ENCODE measurements at places on chromosomes 6 and 20. TPM values are rescaled to one million over a fixed set of nuclear protein-coding genes. Genes with fewer than 3 reads are reported as not detected.

The CALHM5 gene
- 0.05 TPM for total RNA-seq

The SCRT2 gene
- total RNA-seq: not detected

The ME1 gene
- 40.5 TPM for total RNA-seq

The ADGRG6 gene
- 67.9 TPM for total RNA-seq

The XKR7 gene
- total RNA-seq: not detected

The ADGRF5 gene
- total RNA-seq: 0.17 TPM

The NHLRC1 gene
- not detected for total RNA-seq

The PCMTD2 gene
- 44.7 TPM for total RNA-seq

The STX11 gene
- 0.69 TPM for total RNA-seq

The NCOA3 gene
- total RNA-seq: 25.9 TPM

The CUL7 gene
- total RNA-seq: 34.1 TPM

The DYNLRB1 gene
- 106 TPM for total RNA-seq

GRCh38 chr6:143543435-143543834, 31.9 kb upstream of the FUCA2 start:
- DNase-seq: no peak

GRCh38 chr6:2900221-2900807, 2.8 kb downstream of the SERPINB9 start:
- no peak for DNase-seq

GRCh38 chr6:43544461-43544860, 27.6 kb downstream of the POLR1C start:
- DNase-seq: no peak

GRCh38 chr20:63155266-63156165, 60.4 kb downstream of the YTHDF1 start:
- no peak for DNase-seq

GRCh38 chr6:154086510-154086909, 47.5 kb downstream of the OPRM1 start:
- DNase-seq: no peak

DNA sequence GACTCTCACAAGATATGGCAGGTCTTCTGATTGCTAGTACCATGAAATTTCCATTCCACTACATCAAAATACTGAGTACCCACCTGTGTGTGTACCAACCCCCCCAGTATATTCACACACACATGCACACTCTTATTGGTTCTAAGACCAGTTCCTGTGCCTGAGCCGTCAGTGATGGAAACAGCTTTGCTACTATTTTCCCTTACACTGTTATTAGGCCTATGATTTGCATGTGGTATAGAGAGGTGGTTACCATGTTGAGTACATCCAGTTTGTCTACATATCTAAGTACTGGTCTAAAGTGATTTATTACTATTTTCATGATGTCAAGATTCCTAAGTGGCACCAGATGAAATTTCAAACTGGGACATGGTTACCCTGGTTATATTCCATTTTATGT, 459.9 kb downstream of the BCKDHB start:
- no peak for DNase-seq

DNA sequence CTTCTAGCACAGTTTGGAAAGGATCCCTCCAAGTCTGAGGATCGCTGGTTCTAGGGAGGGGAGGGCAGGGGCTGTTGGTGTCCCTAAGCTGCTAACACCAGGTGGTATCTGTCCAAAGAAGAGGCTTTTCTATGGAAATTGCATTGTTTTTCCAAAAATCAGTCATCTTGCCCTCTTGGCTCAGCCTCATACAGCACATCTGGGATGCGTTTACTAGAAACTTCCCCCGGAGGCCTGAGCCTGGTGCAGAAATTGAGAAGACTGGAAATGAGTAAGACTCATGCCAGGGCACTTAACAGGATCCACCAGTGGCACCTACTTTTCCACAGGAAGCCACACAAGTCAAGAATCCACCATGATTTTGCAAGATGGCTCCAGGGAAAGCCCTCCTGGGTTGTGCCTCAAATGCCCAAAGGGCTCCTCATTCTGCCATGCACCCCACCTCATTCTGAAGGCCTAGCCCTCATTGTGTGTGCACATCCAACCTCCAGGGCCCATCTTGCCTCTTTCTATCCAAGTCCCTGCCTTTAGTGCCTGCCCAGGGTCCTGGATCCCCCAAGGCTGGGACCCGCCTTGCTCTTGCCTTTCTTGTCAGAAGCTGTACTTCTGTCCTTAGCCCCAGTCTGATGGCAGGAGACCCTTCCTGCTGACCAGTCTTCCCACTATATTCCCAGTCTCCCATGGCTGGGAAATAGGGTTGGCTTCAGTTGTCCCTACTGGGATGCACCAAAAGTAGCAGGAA, 97.6 kb downstream of the MRPL14 start:
- DNase-seq: no peak

- no peak for DNase-seq
These were observed 102.9 kb upstream of the BMP2 start for GRCh38 chr20:6664574-6664973.

- no peak for DNase-seq
These were observed 21.0 kb downstream of the PPARD start for GRCh38 chr6:35363293-35363750.

GRCh38 chr20:40307997-40308396, 381.0 kb downstream of the MAFB start:
- DNase-seq: no peak

- no peak for DNase-seq
These were observed 70.6 kb downstream of the SGK1 start for GRCh38 chr6:134247231-134247833.

Measured in HCT116 (cell line).